ENCODE measurements at places on chromosomes 5 and 9.

DNA sequence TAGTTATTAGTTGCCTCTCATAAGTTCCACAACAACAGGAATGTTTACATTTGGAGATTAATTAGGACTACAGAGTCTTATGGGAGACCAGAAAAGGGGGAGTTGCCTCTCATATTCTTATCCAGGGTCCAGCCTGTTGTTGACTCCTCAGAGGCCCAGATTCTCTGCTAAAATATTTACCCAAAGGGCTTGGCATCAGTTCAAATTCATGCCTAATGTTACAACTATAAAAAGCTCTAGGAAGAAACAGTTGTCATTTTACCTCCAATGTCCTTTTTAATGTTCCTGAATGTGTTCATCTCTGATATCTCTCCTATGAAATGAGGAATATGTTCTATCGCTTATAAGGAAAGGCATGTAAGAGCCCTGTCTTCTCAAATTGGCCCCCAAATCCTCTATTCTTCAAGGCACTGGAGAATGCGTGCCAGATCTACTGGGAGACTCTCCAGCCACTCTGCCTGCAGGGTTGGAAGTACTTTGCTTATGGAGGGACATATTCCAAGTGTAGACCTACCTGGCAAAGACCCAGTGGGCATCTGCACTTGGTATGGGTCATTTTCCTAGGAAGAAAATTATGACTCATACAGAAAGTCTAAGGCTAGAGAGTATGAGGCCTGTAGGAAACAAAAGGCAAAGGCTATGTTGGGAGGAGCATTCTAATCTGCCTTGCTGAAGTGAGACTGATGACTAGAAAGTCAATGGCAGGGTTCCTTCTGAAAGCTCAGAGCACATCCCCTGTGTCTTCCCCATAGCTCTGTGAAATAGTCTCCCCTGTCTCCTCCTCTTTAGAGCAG is 192.6 kb downstream of the ESM1 start:
- no peak for DNase-seq

GRCh38 chr5:133738271-133738670 is 125.9 kb upstream of the FSTL4 start:
- DNase-seq, result no peak

- no peak for DNase-seq
Observed at GRCh38 chr9:36873247-36873875, 160.7 kb downstream of the PAX5 start.

- no peak for DNase-seq
Observed at GRCh38 chr9:131049829-131050715, 41.1 kb downstream of the LAMC3 start.

DNA sequence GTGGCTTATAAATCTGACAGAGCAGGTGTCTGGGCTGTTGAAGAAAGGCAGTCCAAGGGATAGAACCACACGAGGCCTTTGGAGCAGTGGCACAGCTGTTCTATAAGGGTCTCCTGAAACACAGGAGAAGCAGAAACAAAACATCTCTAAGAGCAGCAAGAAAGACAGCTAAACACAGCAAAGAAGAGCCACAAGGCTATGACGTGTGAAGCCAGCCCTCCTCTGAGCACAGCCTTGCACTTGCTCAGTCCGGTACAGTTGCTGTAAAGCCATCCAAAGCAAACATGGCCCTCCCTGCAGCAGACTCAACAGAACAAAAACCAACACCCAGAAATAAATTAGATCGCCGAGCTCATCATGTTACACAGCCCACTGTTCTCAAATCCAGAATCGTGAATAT is 2.6 kb upstream of the GZMK start:
- DNase-seq, result no peak

DNA sequence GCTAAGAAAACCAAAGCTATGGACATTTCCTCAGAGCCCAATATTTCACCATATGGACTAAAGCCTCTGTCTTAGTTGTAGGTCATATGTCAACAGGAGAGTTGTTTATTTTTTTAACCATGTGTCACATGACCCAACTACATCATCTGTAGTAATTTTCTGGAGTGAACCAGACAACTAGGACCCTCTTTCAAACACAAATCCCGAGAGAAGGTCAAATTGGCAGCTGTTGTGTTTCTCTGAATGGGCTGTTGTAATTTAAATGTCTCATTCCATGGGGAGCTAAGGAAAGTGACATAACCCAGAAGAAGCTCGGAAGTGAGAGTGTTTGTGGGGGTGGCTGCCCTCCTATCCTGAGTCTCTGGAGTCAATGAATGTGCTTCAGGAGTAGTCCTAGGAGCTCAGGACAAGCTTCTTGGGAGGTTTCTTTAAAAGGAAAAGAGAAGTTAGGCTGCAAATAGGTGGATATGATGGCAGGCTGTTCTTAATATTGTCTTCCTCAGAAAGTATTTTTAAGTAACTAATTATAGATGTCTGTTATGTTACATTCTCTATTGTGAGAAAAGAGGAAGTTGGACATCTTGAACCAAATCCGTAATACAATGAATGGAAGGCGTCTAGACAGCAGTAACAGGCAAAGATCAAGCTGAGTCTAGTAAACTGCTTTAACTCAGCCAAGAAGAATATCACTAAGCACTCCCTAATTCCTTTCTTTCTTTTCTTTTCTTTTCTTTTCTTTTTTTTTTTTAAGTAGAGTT is 50.1 kb downstream of the TMEM167A start:
- DNase-seq, result no peak

- DNase-seq, result no peak
Observed at GRCh38 chr9:22160221-22160620, 151.1 kb upstream of the CDKN2B start.

- no peak for DNase-seq
Observed at GRCh38 chr5:38509185-38509584, 47.3 kb downstream of the LIFR start.

DNA sequence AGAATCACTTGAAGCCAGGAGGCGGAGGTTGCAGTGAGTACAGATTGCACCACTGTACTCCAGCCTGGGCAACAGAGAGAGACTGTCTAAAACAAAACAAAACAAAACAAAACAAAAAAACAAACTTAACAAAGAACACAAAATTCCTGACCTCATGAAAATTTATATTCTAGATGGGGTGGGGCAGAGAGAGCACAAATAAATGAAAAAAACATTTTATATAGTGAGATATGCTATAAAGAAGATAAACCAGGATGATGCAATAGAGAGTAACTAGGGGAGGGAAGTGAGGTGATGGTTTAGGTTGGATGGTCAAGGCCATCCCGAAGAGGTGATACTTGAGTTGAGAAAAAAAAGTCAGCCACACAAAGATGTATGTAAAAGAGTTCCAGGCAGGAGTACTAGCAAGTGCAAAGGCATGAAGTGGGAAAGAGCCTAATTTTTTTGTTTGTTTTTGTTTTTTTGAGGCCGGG is 10.2 kb upstream of the LARS1 start:
- DNase-seq, result no peak

DNA sequence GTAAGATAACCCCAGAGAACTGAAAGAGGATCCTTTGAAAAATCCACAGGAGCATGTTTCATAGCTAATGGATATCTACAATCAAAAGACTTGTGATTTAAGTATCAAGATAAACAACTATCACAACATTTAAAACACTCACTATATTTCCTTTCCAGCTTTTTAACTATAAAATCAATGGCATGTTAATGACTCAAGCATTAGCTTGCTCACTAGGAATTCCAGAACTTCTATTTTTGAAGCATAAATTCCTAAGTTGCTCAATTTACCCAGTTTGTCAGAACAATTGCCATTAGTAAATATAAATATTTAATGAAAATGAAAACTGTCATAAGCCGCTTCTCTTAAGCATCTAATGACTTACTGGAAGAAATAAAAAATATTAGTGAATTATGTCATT is 355.3 kb downstream of the PRELID2 start:
- no peak for DNase-seq

DNA sequence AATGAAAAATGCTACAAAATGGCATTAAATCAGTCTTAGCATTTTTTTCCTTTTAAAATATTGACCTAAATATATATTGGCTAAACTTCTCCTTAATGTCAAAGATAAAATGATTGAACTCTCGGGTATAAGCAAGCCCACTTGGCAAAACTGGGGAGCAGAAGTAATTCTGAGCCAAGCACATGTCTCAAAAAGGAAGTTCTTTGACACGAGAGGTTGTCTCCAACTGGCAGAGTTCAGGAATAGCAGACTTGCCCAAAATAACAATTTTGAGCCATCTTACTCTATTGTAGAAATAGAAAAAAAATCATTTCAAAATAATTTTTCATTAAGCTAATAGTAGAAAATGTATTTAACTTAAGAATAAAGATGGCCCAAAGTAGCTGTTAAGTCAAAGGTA is 10.4 kb upstream of the MLLT3 start:
- DNase-seq, result no peak

GRCh38 chr9:125043631-125044030 is 99.7 kb downstream of the SCAI start:
- DNase-seq, result no peak

DNA sequence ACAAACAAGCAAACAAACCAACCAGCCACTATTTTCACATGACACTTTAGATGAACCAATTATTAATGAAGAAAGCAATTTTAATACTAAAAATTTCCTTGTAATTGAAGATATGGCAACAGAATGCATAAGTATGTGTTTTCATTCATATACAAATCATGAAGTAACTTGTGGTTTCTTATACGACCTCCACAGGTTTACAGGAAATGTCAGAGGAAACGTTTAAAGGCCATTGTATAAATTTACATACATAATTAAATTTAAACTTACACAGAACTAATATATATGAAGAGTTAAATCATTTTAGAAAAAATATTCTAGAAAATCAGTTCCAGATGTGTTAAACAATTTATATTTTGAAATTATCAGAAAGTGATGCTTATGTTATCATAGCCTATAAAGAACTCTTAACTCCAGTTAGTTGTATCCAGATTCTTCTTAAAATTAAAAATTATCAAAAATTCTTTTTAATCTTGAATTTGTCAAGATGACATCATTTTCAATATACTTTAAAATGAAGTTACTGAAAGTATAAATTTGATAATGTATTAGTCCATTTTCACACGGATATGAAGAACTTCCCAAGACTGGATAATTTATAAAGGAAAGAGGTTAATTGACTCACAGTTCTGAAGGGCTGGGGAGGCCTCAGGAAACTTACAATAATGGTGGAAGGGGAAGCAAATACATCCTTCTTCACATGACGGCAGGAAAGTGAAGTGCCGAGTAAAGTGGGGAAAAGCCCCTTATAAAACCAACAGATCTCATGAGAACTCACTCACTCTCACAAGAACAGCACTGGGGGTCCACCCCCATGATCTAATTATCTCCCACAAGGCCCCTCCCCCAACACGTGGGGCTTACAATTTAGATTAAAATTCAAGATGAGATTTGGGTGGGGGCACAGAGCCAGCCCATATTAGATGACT is 192.0 kb downstream of the PIK3R1 start:
- no peak for DNase-seq

DNA sequence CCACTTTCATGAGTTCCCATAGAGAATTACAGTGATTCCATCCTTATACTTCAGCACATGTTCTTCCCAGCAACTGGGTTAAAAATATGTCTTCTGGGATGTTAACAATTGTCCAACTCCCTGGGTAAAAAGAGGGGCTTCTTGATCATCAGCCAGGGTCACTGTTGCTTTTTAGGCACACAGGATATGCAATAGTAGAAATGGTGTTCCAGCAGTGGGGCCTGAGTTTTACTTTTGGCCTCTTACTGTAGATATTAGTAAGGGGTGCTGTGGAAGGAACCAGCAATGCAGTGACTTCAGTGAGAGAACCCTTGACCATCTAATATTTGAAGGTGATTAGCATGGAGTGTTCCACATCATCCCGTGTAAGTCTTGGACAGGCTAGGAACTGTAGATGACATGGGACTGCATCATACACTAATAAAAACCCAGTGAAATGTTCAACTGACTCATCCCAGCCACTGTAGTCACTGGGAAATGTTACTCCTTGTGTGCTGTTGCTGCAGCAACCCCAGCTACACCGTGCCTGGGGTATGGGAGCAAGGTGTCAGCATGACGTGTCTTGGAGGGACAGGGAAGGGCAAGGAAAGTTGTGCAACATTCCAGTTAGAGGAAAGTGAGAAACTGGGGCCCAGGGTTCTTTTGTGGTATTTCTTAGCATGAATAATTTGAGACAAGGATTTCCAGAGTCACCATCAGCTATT is 610.9 kb downstream of the RAB3C start:
- DNase-seq, result no peak

- no peak for DNase-seq
Observed at GRCh38 chr5:148491015-148491792, 107.4 kb downstream of the FBXO38 start.

DNA sequence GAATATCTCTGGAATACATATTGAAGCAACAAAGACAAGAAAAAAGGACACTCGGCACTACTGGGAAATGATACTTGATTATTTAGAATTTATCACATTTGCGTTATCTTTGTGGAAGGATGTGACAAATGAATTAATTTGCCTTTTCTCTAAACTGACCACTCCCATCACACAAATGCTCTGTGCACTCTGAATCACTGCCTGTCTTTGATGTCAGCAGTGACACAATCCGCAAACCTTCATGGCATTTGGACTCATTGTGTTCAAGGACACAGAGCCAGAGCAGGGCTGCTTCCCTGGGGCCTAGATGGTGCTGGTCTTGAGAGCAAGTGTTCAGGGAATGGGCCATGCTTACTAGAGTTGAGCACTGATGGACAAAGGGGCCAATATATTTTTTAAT is 4.9 kb upstream of the KIF4B start:
- no peak for DNase-seq

DNA sequence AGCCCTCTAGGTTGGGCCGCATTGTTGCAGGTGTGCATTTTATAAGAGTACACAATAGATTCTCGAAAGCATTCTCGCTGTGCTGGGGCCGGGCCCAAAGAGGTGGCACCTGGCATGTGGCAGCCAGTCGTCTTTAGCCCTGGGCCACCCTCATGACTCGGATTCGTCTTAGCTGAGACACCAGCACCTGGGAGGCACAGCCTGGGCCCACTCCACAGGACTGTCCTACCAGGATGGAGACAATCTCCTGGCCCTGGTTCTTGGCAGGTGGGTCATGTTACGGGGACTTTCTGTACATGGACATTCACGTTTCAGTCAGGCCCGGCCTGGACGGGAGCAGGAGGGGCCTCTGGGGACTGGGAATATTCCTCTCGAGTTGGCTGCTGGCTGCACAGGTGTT is 212.5 kb downstream of the FANCC start:
- DNase-seq, result no peak

DNA sequence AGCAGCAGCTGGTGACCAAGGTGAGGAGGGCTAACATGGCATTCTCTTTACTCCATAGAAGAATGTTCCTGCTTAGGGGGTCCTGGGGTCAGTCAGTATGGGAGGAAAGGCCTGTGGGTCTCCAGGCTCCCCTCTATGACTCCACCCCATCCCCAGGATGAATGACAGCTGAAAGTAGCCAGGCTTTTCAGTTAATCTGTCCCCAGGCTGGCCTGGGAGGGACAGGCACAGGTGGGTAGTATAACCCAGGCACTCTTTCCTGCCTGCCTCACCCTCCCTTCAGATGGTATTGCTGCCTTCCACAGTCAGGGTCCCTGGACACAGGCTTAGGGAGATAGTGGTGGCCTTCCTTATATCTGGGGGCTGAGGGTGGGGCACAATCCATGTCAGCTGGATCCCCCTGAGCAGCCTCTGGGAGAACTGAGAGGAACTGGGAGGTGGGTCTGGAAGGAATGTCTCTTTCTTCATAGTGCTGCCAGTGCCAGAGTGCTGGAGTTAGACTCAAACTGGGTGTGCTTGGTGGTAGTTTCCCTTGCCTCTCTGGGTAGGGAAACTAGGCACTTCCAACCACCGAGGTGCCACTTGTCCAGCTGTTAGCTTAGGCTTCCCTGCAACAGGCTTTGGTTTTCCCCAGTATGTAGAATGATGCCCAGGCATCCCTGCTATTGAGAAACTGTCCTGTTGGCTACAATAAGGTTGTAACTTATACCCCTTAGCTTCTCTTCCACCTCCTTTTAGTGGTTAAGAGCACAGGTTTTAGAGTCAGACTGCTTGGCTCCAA is 27.8 kb downstream of the LARP1 start:
- DNase-seq, result no peak

All from occipital lobe (tissue), 3 donors.